ENCODE measurements at places on chromosomes 6 and 20.

DNA sequence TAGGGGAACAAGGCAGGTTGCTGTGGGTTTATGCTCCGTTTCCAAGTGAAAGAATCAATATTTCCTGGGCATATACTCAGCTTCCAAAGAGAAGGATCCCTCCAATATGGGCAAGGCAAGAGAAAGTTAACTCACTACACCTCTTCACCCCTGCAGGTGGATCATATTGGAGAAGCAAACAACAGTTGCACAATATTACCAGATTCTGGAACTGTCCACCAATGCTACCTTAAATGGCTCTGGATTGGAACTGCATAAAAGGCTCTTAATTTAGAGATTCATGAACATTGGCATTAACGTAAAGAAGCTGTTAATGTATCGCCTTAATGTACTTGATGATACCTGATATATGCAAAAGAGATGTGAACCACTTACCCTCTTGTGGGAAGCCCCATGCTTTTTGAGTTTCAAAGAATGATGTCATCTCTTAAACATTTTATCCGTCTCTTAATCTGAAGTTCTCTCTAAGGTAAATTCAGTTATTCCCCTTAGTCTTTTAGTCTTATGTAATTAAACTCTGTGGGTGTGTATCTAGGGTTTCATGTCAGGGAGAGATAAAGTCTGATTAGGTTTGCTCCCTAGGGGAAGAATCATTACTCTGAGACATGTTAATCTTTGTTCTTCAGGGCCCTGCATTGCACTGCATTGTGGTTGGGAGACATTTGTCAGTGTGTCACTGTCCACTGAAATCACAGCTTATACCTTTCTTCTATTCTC, 99.5 kb downstream of the PHACTR1 start:
- no peak for DNase-seq

DNA sequence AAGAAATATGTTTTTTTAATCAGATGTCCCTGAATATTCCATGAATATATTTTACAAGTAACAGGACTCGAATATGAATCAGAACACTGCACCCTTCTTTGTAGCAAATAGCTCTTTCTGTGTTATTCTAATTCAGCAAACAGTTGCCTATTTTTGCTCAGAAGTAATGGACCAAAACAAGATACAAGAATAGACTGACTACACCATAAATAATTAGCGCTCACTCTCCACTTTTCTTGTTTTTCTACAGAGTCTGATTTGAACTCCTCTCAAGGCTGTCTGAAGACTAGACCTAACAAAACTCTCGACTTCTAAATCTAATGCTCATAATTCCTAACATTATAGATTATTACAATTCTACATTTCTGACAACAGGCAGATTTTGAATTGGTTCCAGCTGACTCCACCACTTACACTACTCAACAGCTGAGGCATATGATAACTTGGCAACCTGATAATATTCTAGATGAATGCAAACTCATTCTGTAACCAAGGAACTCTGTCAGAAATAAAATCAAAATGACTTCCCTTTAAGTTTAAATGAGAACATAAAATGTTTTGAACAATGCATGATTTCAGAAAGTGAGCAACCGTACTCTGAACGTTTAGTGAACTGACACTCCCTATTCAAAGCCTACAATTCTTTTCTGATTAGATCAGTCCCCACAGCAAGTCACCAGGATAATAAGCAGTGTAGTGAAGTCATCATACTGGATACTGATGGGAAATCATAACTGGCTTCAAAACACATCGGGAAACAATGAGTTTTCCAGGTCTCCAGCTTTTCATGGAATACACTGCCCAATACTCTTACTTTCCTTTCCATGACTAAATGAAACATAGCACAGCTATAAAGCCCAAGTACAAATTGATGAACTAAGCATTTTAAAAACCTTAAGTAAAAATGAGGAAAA, 114.2 kb upstream of the BEND6 start:
- DNase-seq: peak; percentile 55

GRCh38 chr6:135514706-135515105, 17.2 kb upstream of the AHI1 start:
- no peak for DNase-seq

- DNase-seq: no peak
Observed at GRCh38 chr6:21187485-21187884, 406.1 kb upstream of the SOX4 start.
